NCI-H1092 (cell line): ENCODE measurements at places on chromosomes 7 and 10.

DNA sequence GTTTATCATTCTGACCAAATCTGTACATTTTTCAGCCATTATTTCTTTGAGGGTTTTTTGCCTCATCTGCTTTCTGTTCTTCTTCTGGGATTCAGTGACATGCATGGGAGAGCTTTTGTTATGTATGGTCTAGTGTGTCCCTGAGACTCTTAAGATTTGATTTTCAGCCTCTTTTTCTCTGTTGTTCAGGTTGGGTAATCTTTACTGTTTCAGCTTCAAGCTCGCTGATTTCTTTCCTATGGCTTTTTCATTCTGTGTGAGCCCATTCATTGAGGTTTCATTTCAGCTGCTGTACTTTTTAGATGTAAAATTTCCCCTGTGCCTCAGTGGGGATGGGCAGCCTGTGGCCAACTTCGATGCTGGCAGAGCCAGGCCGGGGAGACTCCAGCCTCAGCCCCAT lies 38.1 kb downstream of the FOXK1 start:
- no peak for DNase-seq

DNA sequence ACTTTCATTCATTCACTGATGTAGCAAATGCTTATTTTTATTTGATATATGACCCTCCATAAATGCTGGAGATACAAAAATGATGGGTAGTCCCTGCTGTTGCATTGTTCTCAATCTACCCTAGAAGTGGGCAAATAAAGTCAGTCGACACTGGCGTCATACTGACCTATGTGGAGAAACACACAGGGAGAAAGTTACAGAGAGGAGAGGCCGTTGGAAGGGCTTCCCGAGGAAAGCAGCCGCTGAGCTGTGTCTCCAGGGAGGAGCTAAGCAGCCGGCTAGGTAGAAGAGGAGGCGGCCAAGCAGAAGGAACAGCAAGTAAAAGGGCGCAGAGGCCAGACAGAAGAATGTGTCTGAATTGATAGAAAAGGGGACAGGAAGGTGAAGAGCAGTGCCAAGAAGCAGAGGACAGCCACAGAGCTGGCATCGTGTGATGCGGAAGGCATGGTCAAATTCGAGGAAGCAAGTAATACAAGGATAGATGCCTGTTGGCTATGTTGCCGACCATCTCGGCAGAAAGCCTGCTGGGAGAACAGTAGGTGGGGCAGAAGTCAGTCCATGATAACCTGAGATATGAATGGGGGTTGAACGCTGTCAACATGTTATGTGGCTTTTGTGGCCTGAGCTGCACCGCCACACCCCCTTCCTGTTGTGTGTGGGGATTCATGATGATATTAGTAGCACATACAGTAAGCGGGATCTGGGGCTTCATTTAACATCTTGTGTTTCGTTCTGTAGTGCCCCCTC lies 25.9 kb downstream of the ST8SIA6 start:
- DNase-seq = no peak

DNA sequence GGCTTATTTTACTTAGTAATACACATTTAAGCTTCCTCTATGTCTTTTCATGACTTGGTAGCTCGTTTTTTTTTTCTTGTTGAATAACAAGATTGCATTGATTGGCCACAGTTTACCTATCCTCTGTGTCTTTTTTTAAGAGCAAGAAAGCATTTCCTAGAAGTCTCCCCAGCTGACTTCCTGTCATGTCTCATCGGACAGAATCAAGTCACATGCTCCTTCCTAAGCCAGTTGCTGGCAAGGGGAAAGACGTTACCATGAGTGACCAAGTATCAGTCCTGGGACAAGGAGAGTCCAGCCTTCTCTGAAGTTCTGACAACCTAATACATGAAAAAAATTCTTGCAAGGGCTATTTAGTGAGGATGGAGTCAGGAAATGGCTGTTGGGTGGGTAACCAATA lies 24.9 kb upstream of the SFRP5 start:
- DNase-seq = no peak

DNA sequence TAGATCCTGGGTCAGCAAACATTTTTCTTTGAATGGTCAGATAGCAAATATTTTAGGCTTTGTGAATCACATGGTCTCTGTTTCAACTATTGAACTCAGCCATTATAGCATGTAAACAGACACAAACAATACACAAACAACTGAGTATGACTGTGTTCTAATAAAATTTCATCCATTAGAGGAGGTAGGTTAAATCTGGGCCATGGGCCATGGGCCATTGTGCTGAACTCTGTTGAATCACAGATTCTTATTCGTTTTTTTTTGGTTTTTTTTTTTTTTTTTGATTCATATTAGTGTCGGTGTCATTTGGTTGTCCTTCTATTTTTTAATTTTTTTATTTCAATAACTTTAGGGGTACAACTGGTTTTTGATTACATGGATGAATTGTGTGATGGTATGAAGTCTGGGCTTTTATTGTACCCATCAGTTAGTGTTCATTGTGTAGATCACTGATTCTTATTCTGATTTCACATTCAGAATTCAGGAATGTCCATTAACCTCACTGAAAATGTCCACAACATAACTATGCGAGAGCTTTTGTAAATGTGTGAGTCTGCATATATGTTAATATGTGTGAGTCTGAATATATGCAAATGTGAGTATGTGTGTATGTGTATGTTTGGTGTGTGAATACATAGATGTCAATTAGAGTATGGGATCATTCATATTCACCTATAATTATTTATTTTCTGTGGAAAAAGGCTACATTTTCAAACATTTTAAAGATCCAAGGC lies 443.7 kb upstream of the GRM3 start:
- no peak for DNase-seq

- DNase-seq = no peak
These were observed 57.4 kb upstream of the EBF3 start for GRCh38 chr10:130021383-130021950.

DNA sequence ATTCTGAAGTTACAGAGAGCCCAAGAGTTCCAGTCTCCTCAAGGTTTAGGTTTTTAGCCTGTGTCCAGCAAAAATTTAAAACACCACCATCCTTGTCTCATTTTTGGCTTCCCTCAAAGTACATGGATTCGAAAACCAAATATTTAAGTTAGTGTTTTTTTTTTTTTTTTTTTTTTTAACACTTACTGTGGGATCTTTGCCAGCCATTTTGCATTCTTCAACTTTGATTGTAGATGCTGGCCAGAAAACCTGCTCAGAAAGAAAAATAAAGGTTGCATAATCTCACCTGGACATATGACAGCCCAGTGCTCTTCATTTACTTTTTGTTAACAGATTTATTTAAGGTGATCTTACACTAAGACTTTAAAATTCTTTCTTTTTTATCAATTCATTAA lies 91.6 kb downstream of the SEMA3C start:
- DNase-seq = no peak

DNA sequence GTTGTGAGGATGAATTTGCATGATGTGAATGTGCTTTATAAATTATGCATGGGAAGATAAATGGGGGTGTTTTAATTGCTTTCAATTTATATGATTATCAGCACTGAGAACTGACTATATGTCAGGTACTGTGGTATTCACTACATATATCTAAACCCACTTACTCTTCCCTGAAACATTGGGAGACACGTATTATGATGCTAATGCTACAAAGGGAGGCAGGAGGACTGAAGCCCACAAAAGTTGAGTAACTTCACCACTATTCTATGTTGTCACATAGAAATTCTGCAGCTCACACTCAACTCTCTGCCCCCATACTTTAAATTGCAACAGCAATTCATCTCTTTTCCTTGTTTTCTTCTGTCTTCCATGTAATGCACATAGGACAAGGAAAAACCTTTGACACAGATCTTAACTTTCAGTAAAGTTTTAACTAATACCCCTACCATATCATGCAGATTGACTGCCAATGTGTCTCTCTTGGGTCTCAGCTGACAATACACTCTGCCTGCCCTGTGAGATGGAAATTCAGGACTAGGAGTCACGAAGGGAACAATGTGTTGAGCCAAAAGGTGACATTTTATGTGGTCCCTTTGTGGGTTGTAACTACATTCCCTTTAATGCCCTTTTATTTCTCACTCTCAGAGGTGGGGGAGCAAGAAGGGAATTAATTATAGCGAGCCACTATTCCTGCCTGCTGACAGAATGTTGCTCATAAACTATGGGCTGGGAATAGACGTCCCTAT lies 691.0 kb upstream of the SORCS1 start:
- no peak for DNase-seq

DNA sequence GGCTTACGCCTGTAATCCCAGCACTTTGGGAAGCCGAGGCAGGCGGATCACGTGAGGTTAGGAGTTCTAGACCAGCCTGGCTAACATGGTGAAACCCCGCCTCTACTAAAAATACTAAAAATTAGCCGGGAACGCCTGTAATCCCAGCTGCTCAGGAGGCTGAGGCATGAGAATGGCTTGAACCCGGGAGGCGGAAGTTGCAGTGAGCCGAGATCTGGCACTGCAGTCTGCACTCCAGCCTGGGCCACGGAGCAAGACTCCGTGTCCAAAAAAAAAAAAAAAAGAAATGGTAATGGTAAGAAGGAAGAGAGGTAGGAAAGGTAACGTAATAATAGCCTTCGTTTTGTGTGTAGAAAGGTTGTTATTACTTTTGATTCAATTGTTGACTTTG lies 1.2 kb downstream of the HSPA14 start:
- DNase-seq = no peak

DNA sequence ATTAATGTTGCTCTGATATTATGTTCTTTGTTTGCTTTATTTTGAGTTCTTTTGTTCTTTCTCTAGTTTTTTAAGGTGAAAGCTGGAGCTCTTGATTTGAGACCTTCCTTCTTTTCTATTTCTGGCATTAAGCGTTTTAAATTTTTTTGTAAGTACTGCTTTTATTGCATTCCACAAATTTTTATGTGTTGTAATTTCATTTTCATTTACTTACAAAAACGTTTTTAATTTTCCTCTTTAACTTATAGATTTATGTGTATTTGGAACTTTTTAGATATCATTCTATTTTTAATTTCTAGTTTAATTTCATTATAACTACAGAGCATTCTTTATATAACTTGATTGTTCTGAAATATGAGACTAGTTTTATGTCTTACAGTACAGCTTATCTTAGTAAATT lies 395.6 kb downstream of the ETV1 start:
- no peak for DNase-seq

- DNase-seq = no peak
These were observed 19.9 kb upstream of the MEST start for GRCh38 chr7:130471974-130472373.

- DNase-seq = no peak
These were observed 85.5 kb upstream of the SLC25A13 start for GRCh38 chr7:96407427-96407826.

DNA sequence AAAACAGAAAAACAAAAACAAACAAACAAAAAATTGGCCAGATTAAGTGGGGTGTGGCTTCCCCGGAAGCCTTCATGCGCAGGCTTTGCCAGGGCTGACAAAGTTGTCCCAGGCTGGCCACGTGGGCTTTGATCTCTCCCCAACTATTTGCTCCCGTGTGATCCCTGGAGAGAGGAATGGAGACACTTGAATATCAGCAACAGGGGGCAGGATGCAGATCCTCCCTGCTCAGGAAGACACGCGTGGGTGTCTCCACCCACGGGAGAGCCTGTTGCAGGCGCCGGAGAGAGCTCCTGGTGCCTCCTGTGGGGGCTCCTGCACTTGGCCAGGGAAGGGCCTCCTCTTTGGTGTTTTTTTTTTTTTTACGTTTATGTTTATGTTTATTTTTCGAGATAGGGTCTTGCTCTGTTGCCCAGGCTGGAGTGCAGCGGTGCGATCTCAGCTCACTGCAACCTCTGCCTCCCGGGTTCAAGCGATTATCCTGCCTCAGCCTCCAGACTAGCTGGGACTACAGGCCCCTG lies 19.0 kb downstream of the TRIM56 start:
- DNase-seq = no peak

GRCh38 chr10:48782386-48782785 lies 97.7 kb downstream of the WDFY4 start:
- DNase-seq = no peak

- no peak for DNase-seq
These were observed 105.2 kb downstream of the NEURL1 start for GRCh38 chr10:103598654-103599115.

GRCh38 chr7:3836855-3837254 lies 535.8 kb downstream of the SDK1 start:
- no peak for DNase-seq

DNA sequence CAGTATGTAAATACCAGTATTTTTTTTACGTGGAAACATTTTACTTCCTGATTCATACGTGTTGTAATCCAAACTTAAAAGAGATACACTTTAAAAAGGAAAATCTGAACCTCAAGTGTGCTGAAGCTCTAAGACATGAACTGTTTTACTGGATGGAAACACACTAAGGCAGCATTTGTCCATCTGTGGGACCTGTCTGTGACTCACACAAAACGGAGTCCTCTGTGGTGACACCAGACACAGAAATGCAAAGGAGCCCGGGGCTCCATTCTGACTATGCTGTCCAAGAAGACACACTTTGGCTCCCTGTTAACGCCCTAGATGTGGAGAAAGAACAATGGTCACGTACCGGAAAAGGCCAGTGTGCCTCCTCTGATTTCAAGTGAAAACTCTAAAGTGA lies 23.9 kb downstream of the RNF133 start:
- no peak for DNase-seq

DNA sequence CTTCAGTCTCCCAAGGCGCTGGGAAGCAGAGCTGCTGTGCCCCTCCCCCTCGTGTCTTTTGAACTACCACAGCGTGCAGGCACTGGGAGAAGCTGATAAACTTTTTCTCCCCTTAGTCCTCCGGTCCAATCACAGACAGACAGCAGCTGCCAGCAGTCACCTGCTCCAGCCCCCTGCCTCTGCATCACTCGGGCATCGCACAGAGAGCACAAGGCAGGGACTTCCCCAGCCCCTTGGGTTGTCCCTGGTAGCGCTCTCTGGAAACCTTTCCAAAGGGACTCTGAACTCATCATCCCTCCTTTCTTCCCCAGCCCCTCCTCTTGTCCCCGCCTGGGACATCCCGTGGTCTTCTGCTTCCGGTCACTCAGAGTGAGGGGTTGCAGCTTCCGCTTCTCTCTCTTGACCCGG lies 1.4 kb upstream of the NEUROG3 start:
- DNase-seq = no peak

- DNase-seq = no peak
These were observed 249.9 kb upstream of the PLXNA4 start for GRCh38 chr7:132825932-132826835.

GRCh38 chr10:15681076-15681475 lies 38.6 kb downstream of the ITGA8 start:
- no peak for DNase-seq

- no peak for DNase-seq
These were observed 57.0 kb upstream of the DKK1 start for GRCh38 chr10:52256832-52257691.

DNA sequence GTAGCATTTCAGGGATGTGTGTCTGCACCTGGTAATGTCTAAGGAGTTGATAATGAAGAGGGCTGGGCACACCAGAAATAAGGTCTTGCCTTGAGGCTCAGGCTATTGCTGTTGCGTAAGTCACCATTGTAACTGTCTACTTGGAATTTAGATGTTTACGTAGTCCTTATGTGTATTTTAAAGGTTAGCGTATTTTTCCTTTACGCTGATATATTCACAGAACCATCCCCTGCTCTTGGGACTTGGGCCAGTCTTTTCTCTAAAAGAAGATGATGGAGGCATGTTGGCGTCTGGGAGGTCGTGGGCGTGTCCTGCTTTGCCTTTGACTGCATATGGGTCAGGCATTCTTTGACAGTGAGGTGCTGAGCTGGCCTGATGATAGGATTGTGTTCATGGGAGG lies 14.7 kb downstream of the WDR37 start:
- no peak for DNase-seq
